ENCODE measurements at places on chromosomes 7 and 10.

DNA sequence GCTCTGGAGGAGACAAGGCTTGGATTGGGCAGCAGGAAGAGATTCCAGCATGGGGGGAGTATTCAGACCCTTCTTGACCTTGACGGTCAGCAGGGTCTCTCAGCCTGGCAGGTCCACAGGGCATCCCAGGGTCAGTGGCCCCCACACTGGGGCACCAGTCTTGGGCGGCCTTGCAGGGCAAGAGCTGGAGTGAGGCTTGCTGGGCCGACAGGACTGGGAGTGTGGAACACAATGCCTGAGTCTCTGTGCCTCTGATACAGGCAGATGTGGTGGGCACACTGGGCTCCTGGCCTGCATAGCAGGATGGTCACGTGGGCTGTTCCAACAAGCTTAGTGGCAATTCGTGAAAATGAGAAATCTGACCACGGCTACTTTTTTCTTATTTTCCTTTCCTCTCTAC is 229.7 kb downstream of the TCERG1L start:
- no peak for DNase-seq

DNA sequence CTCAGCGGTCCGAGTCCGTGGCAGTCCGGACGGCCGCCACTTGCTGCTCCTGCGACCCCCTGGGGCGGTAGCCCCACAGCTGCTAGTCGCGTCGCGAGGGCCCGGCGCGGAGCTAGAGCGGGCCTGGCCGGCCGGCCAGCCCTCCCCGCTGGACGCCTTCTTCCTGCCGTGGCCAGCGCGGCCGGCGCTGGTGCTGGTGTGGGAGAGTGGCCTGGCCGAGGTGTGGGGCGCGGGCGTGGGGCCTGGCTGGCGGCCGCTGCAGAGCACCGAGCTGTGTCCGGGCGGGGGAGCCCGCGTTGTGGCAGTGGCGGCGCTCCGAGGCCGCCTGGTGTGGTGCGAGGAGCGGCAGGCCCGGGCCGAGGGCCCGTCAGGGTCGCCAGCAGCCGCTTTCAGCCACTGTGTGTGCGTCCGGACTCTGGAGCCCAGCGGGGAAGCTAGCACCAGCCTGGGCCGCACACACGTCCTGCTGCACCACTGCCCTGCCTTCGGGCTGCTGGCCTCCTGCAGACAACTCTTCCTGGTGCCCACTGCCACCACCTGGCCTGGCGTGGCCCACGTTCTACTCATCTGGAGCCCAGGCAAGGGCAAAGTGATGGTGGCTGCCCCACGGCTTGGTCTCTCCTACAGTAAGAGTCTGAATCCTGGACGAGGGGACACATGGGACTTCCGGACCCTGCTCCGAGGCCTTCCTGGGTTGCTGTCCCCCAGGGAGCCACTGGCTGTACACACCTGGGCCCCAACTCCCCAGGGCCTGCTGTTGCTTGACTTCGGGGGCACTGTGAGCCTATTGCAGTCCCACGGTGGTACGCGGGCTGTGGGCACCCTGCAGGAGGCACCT is 631 bp downstream of the HPS6 start:
- DNase-seq = no peak

- DNase-seq = no peak
These were observed 212.8 kb downstream of the PTEN start for GRCh38 chr10:88076027-88076880.

DNA sequence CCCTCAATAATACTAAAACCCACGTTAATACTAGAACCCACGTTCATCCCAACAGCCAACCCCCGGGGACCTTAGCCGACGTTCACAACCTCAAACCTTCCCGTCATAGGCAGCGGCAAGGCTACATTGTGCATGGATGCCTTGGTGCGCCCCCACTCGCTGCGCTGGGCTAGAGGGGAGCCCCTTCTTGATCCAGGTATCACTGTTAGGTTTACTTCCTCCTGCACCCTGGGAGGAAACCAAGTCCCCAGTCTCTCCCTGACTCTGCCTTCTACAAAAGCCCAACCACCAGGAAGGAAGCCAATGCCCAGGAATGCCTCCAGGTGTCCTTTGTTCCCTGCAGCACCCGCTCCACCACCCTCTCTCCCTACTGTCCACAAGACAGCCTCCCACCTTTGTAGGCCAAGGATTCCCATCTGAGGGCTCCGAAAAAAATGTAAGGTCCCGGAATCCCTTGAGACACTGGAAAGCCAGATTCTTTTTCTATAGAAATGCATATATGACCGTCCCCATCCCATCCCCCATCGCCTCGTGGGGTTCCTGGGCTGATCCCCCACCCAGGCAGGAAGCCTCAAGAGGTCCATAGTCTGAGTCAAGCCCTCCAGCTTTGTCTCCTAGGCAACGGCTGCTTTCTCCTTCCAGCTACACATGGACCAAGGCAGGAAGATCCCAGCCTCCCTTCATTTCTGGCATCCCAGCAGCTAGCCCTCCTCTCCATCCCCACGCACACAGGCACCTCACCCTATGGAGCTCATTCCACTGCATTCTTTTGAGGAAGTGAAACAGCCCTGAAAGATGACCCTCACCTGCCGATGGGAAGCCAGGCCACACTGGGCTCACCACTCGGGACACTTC is 25.2 kb downstream of the CTBP2 start:
- DNase-seq = no peak

- DNase-seq = no peak
These were observed 15.8 kb upstream of the OPALIN start for GRCh38 chr10:96374639-96374984.

DNA sequence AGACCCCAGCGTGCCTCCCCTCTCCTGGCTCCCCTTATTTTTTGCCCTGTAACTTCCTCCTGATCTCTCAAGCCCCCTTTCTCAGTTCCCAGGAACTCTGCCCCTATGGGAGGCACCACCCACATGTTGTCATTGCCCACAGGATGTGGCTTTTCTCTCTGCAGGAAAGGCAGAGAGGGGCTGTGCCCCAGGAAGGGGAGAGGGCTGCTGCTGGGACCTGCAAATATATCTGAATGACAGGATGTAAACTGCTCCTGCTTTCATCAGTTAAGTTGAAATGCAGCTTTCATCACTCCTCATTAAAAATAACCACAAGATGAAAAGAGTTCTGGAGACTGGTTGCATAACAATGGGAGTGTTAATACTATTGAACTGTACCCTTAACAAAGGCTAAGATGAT is 103.3 kb downstream of the CLEC2L start:
- no peak for DNase-seq

GRCh38 chr10:103373544-103373943 is 5.8 kb downstream of the TAF5 start:
- DNase-seq = no peak

GRCh38 chr10:70403483-70404035 is 386 bp upstream of the EIF4EBP2 start:
- DNase-seq = no peak

DNA sequence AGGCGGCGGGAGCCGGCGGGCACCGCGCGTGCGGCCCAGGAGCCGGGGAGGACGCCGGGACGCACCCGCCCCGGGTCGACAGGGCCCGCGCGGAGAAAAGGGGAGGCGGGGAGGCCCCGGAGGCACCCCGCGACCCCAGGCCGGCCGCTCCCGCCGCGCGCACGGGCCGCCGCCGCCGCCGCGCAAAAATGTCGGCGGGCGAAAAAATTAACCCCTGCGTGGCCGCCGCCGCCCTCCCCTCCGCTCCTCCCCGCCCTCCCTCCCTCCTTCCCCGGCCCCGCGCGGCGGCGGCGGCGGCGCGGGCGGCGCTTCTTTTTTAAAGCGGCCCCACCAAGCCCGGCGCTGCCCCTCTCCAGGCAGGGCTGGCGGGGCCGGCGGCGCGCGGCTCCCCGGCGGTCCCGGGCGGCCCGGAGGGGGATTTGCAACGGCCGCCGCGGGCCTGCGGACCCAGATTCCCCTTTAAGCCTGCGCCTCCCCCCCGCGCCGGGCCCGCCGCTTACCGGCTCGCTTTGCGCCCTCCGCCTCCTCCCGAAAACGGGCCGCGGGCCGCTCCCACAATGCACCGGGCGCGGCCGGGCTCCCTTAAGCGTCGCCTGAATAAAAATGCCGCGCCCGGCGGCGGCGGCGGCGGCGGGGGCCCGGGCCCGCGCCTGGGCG is 465 bp downstream of the SEPHS1 start:
- DNase-seq = peak; percentile 35

DNA sequence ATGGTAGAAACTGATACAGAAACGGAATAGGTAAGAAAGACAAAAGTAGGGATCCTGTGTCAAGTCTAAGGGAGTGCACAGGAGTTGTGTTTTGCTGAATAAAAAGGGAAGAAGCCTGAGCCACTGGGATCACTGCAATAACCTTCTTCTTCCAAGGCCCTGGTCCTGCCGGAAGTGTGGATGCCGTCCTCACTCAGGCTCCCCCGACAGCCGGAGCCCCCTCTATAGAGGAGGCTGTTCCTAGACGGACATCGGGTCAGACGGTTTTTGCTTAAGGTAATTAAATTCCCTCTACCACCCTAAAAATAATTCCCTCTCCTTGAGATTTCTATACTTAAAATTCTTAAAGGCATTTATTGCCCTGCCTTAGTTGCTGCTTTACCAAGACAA is 566.9 kb downstream of the PTPRN2 start:
- DNase-seq = no peak

DNA sequence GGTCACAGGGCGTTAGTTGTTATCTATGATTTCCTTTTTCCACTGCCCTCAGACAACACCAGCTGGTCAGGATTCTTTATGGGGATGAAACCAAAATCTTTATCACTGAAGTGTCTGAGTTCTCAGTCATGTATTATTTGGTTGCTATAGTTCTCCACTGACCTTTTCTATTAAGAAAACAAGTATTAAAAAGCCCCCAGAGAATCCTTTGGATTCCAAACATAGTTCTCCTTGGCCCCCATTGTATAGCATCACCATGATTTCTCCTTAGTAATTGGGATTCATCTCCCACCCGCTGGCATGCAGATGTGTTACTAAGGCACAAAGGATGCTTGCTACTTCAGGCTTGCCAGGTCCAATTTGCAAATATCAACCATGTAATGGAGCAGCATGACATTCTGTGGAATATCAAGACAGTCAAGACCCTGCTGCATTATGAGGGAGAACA is 94.3 kb downstream of the IQUB start:
- no peak for DNase-seq

- DNase-seq = no peak
These were observed 395.4 kb upstream of the NFE2L3 start for GRCh38 chr7:25756601-25757000.

DNA sequence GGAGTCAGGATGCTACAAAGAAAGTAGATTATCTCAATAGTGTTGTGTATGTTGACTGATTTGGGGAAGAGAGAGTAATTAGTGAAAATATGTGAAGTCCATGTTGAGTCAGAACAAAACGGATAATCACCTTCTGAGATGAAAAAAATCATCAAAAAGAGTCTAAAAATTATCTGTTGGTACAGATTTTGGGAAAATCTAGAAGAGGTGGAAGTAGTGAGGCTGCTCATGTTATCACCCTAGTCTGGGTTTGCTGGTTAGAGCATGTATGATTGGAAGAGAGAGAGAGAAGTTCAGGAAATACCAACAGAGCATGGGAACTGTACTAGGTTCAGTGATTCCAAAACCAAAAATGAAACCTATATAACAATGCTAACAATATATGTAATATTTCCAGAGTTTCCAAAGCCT is 12.3 kb downstream of the RPA3 start:
- DNase-seq = no peak

DNA sequence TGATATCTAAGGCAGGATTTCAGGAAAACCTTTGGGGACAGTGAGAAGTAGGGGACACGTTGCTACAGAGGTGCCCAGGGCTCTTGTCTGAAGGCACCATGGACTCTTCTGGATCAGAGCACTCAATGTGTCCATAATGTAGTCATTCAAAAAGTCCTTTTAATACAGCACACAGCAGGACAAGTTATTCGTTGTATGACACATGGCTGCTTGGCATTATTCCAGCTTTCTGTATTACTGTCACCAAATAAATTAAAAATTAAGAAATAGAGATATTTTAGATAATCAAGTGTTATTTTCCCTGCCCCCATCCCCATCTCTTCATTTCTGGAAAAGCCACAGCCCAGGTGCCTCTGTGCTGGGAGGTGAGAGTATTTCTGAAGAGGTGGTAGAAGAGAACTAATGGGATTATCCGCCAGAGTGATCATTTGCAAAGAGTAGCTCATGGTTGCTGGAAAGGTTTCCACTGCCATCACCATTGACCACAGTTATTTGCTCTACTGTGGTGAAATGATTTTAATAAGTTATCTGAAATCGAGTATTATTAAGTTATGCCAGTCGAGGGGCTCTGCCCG is 83.0 kb downstream of the CXCL12 start:
- DNase-seq = peak; percentile 53

GRCh38 chr7:28705350-28705749 is 252.8 kb downstream of the TRIL start:
- no peak for DNase-seq
